Mammary epithelial cell (primary cell): ENCODE measurements at places on chromosomes 5 and 9. TPM values are rescaled to one million over a fixed set of nuclear protein-coding genes. Genes with fewer than 3 reads are reported as not detected.

Gene ADAMTSL2
- total RNA-seq, result under 0.01 TPM

Gene RC3H2
- total RNA-seq, result 68.7 TPM

Gene MCC
- 46.2 and 59.4 TPM in 2 replicates for total RNA-seq

Gene TRPM6
- 0.48 and 1.5 TPM in 2 replicates for total RNA-seq

Gene ANKRD31
- 0.26 and 0.51 TPM in 2 replicates for total RNA-seq

Gene CTNND2
- not detected for total RNA-seq

Gene TCF7
- total RNA-seq, result 1.8 and 3.3 TPM in 2 replicates

Gene ESM1
- not detected for total RNA-seq
